Hematopoietic multipotent progenitor cell treated with erythropoietin and hydrocortisone succinate and interleukin-3 and kit ligand, for 17 days (in vitro differentiated cells): ENCODE measurements at places on chromosomes 4 and X.
A peak's percentile ranks its signal among the peaks of the same experiment; 100 is the strongest.

GRCh38 chrX:23317799-23318724, 16.6 kb upstream of the PTCHD1 start:
- DNase-seq = peak; percentile 9

- no peak for DNase-seq
These were observed 203.2 kb downstream of the PTTG2 start for GRCh38 chr4:38163216-38164006.

- DNase-seq = no peak
These were observed 8.1 kb downstream of the PSAPL1 start for GRCh38 chr4:7426525-7427171.

DNA sequence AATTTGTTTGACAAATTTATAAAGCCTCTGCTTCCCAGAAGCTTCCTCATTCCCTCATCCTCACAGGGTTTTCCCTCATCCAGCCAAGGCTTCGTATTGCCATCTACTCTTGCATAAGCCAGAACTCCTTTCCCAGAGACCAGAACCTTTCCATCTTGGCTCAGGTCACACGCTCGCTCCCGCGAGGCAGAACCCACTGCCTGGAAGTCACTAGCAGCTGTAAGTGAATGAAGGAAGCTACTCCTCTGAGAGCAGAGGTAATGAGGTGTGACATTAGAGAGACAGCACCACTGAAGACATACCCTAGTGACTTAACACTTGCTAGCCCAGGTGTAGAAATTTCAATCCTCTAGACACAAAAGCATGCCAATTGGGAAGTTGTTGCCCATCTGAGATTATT, 52.5 kb downstream of the LHFPL1 start:
- no peak for DNase-seq

DNA sequence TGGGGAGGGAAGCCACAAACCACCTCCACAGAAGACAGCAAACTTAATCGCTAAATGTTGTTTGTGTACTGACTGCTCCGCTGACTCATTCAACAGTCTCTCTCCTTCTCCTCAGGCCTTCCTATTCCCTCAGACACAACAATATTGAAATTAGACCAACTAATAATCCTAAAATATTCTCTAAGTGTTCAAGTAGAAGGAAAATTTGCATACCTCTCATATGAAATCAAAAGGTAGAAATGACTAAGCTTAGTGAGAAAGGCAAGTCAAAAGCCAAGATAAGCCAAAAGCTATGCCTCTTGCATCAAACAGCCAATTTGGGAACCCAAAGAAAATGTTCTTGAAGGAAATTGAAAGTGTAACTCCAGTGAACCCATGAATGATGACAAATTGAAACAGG, 75.7 kb upstream of the ARHGAP24 start:
- DNase-seq = no peak
